GM13977 (cell line): ENCODE measurements at places on chromosomes 16 and 17.

DNA sequence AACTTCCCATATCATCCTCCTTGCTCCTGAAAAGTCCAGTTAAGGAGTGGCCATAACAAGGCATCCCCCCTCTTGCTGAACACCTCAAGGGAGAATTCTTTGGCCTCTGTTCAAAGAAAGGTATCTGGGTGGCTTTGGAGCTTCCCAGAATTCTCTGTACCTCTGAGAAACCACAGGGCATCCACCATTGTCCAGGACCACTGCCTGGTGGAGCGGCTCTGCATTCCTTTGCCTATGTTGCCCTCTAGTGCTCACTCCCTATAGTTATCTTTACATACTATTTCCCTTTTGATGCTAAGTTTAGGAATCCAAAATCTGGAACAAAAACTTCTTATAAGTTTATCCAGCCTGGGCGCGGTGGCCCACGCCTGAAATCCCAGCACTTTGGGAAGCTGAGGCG, 30.3 kb downstream of the CHD9NB start:
- peak; percentile 46 for DNase-seq

GRCh38 chr17:63477480-63478440, 899 bp downstream of the ACE start:
- DNase-seq = peak; percentile 61

- DNase-seq = no peak
These were observed 3.0 kb upstream of the PIPOX start for GRCh38 chr17:29039764-29040598.

GRCh38 chr16:56371660-56371937, 53.7 kb downstream of the AMFR start:
- no peak for DNase-seq

GRCh38 chr17:33142705-33143299, 150.3 kb downstream of the ASIC2 start:
- DNase-seq = peak; percentile 31

GRCh38 chr16:5010576-5011329, 23.0 kb downstream of the NAGPA start:
- DNase-seq = no peak

DNA sequence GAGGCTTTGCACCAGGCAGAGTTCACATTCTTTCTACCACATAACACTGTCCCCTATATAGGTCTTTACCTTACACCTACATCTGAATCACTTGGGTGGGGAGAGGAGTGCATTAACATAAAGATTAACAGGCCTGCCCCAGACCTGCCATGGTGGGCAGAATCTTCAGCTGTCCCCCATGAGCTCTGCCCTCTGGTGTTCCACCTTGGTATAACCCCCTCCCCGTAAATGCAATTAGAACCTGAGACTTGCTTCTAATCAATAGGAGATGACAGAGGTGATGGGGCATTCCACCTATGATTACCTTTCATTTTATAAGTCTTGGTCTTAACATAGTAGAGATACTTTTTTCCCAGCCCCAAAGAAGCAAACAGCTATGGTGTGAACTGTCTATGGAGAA, 20.4 kb upstream of the GRIN2A start:
- no peak for DNase-seq

- no peak for DNase-seq
These were observed 346.4 kb downstream of the WWOX start for GRCh38 chr16:78445818-78446217.

- no peak for DNase-seq
These were observed 152.9 kb upstream of the PLCG2 start for GRCh38 chr16:81626181-81626674.

DNA sequence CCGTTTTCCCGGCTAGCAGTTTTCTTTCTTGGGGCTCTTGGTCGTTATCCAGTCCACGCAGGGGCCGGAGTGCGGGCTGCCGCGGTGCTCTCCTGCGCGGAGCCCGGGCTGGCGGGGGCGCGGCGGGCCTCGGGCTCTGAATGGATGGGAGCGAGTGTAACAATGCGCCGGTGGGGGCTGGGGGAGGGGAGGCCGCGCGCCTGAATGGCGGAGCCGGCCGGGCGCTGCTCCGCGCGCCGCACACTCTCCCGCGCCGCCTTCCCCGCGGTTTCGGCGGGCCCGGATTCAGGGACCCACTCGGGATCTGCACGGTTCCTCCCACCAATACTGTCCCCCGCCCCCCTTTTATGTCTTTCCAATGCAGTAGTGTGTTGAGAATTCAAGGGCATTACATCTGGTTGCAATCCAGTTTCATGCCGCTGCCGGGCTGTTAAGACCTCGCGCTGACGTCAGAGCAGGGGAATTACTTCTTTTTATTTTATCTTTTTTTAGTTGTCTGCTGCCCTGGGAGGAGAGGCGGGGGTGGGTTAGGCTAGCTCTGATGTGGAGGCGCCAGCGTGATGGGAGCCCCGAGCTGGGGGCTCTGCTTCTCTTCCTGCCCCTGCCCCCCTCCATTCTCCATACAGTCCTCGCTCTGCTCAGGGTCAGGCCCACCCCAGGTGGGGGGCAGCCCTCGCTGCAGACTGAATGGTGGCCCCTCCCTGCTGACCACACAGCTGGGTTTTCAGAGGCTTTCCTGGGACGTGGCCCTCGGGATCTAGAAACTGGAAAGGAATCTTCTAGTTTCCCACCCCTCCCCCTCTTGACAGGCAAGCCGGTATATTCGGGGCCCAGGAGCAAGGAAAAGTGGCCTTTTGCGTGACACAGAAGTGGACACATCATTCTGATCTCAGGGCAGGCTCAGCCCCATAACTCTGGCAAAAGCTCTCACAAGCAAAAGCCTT, 1.8 kb downstream of the RAI1 start:
- DNase-seq = peak; percentile 77

DNA sequence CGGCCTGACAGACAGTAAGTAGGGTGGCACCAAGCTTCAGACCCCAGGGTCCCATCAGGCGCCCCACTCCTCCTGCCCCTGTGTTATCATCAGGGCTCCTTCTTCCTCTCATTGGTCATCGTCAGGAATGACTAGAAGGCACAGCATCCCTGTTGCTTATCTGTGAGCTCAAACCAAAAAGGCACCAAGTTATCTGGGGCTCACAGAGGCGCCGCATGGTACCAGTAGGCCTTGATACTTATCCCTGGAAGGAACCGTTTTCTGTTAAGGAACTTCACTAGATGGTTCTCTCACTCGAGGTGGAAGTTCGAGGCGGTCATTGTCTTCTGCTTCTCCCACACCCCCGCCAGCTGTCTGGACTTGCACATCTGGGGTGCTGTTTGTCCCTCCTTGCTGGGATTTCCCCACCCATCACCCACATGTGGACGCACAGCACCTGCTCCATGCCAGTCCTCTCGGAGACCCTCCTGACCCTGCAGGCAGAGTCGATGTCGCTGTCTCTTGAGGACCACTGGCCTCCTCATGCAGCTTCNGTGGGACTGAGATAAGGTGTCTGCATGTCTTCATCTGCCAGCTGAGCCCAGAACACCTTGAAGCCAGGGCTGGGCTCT, 52.1 kb downstream of the METRNL start:
- DNase-seq = no peak

DNA sequence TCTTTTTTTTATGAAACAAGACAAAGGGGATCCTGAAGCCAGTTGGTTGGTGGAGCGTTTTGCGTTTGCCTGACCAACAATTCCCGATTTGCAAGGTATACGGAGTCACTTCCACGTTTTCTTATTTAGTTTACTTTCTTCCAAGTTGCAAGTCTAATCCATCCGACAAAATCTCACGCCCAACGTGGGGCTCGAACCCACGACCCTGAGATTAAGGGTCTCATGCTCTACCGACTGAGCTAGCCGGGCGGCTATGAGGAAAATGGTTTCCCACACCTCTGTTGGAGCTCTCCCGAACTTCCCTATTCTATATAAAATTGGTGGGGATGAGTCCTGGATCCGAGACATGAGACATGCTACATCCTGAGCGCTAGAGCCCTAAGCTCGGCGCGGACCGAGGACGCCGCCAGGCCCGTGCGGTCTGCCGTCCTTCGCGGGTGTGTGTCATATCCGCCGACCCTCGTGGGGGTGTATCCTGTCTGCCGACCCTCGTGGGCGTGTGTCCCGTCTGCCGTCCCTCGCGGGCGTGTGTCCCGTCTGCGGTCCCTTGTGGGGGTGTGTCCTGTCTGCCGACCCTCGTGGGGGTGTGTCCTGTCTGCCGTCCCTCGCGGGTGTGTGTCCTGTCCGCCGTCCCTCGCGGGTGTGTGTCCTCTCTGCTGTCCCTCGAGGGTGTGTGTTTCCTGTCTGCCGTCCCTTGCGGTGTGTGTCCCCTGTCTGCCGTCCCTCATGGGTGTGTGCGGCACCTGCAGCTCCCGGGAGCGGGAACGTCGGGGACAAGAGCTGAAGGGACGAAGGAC, 22.6 kb downstream of the ZNF213 start:
- peak; percentile 49 for DNase-seq

GRCh38 chr16:9135797-9136196, 44.4 kb downstream of the HAPSTR1 start:
- no peak for DNase-seq

DNA sequence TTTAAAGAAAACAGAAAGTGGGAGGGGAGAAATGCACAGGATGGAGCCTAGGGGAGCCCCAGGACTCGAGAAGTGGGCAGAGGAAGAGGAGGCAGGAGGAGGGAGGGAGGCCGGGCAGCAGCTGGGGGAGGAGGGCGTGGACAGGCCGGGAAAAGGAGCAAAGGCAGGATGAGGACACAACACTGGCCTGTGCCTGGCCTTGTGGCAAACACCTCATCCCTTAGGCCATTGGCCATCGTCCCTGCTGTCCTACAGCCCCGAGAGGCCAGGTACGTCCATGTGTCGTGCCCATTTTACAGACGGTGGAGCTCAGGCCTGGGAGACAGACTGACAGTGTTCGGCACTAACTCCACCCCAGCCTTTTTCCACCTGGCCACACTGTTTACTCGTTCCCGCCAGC, 15.9 kb downstream of the JPH3 start:
- no peak for DNase-seq

DNA sequence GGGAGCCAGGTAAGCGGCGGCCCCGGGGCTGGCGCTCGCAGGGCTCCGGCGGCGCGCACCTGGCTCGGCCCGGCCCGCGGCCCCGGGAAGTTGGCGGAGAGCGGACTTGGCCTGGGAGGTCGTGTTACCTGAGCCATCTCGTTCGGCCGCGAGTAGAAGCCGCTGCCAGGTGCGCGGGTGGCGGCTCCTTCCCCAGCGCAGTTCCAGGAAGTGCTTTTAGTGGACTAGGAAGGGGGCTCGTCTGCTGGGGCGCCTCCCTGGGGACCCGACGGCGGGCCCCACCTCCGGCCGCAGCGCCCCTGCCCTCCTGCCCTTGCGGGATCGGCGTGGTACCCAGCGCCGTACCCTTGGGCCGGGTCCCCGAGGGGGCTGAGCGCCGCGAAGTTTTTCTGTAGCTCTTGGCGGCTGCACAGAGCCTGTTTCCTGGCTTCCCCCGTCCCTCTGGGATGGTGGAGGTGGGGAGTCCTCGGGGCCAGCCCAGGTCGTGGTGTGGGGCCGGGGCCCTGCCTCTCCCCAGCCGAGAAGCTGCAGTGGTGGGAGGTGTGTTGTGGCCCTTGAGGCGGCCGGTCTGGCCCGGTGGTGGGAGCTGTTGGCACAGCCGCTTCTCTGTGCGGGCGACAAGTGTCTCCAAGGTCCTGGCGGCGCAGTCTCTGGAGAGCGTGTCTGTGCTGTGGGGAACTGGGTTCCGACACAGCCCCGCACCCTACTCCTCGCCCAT, 96.9 kb downstream of the RAB11FIP4 start:
- no peak for DNase-seq

DNA sequence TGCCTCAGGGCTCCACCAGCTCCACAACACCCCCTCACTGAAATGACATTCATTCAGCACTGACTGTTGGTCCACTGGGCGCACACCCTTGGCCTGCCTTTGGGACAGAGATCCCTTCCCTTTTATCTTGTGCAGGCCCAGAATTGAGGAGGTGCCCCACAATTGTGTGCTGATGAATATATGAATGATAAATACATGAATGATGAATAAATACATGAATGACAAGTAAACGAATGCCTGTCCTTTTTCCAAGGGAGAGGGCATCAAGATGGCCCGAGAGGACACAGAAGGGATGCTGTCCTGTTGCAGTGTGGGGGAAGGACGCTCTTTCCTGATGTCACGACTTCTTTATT, 5.7 kb downstream of the CCR7 start:
- DNase-seq = peak; percentile 2
